ENCODE measurements at places on chromosomes 6 and 20. TPM values are rescaled to one million over a fixed set of nuclear protein-coding genes. Genes with fewer than 3 reads are reported as not detected.
A peak's percentile ranks its signal among the peaks of the same experiment; 100 is the strongest.

DNA sequence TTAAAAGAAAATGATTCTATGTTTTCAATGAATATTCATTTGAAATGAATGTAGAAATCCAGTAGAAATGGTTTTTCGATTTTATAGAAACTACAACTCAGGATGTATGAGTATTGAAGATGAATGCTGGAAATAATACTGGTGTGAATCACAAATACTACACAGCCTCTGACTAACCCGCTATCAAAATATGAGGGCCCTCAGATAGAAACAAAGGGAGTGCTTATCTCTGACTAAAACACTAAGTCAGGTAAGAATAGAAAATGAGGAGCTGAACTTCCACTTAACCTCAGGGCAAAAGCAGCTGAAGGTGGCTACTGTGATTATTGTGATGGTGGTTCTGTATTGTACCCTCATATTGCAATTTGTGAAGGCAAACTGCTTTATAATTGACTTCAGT, 220.9 kb upstream of the RNF217 start:
- no peak overlapping the region for H3K4me3 ChIP-seq
- no peaks in the 10 kb centered on the region for H3K36me3 ChIP-seq
- no peak for DNase-seq
- H3K4me1 ChIP-seq, result no peaks in the 10 kb centered on the region

DNA sequence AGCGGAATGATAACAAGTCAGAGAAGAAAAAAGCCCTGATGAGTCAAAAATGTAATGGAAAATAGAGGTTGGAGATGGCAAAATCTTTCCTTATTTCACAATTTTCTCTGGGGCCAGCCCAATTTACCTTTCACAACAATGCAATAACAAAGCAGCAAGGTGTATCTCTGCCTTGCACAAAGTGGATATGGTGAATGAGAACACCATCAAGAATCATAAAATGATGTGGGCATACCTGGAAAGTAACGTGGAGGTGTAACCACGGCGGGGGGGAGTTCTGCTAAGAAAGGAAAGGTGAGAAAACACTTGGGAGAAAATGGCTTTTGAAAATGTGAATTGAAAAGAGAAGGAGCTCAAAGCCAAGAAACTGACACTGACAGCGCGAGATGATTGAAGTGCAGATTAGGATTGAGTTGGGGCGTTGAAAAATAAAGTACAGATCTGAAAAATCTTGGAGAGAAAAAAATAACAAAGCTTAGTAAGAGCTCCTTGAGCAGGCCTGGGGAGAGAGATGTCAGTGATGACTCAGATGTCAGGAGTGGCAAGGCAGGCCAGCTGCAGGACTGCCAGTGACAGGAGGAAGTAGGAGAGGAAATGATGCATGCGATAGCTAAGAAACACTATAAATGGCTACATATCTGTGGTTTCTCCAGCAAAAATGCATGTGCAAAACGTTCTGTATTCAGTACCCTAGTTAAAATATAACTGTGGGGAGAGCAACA, 26.2 kb downstream of the ARHGAP18 start:
- no peaks in the 10 kb centered on the region for H3K36me3 ChIP-seq
- peak overlapping the region; percentile 75 for H3K4me3 ChIP-seq
- peaks cover 62% of the 10 kb centered on the region for H3K4me1 ChIP-seq
- DNase-seq, result peak; percentile 66
- peak overlapping the region; percentile 80 for H3K27ac ChIP-seq

GRCh38 chr6:139821676-139822223, 447.3 kb upstream of the CITED2 start:
- no peaks in the 10 kb centered on the region for H3K36me3 ChIP-seq
- H3K27ac ChIP-seq, result no peak overlapping the region
- no peak for DNase-seq
- peaks cover 2% of the 10 kb centered on the region for H3K27me3 ChIP-seq
- H3K4me3 ChIP-seq, result no peak overlapping the region

GRCh38 chr6:9292975-9293374, 857.6 kb upstream of the SLC35B3 start:
- H3K4me3 ChIP-seq, result no peak overlapping the region
- DNase-seq, result no peak
- H3K27ac ChIP-seq, result no peak overlapping the region
- no peaks in the 10 kb centered on the region for H3K4me1 ChIP-seq
- no peaks in the 10 kb centered on the region for H3K27me3 ChIP-seq

- H3K36me3 ChIP-seq, result no peaks in the 10 kb centered on the region
- peak; percentile 57 for DNase-seq
- H3K4me1 ChIP-seq, result no peaks in the 10 kb centered on the region
Measured at GRCh38 chr6:34027445-34027936, 118.4 kb downstream of the GRM4 start.

- H3K4me1 ChIP-seq, result no peaks in the 10 kb centered on the region
- no peak for DNase-seq
- H3K27ac ChIP-seq, result no peak overlapping the region
- no peak overlapping the region for H3K4me3 ChIP-seq
Measured at GRCh38 chr6:137512757-137513605, 18.8 kb upstream of the OLIG3 start.

GRCh38 chr6:31878726-31879125, at the start of gene SLC44A4:
SLC44A4 (minus strand) TSS chr6:31878997; CDS start chr6:31878980, 17 bp downstream.
- no peaks in the 10 kb centered on the region for H3K4me1 ChIP-seq
- H3K4me3 ChIP-seq, result no peak within 1 kb of the TSS
- peaks cover 2% of the 10 kb centered on the region for H3K27me3 ChIP-seq
- DNase-seq, result no peak

GRCh38 chr6:15232836-15233510, 12.9 kb upstream of the JARID2 start:
- no peak for DNase-seq
- H3K4me1 ChIP-seq, result no peaks in the 10 kb centered on the region
- no peaks in the 10 kb centered on the region for H3K27me3 ChIP-seq
- no peak overlapping the region for H3K4me3 ChIP-seq
- no peak overlapping the region for H3K27ac ChIP-seq

DNA sequence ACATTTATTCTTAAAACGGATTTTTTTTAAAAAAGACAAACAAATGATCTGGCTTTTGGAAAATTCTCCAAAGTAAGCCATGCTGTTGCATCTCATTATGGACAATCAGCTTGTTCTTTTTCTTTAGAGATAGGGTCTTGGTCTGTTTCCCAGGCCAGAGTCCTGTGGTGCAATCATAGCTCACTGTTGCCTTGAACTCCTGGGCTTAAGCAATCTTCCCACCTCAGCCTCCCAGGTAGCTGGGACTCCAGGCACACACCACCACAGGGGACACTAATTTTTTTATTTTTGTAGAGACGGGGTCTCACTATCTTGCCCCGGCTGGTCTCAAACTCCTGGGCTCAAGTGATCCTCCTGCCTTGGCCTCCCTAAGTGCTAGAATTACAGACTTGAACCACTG, 45.9 kb upstream of the TGM3 start:
- H3K27me3 ChIP-seq, result peaks cover 4% of the 10 kb centered on the region
- no peak overlapping the region for H3K4me3 ChIP-seq
- no peaks in the 10 kb centered on the region for H3K4me1 ChIP-seq
- no peak for DNase-seq

- no peaks in the 10 kb centered on the region for H3K4me1 ChIP-seq
- no peaks in the 10 kb centered on the region for H3K27me3 ChIP-seq
- H3K36me3 ChIP-seq, result peaks cover 4% of the 10 kb centered on the region
Measured at GRCh38 chr20:14178952-14179351, 158.5 kb downstream of the FLRT3 start.

GRCh38 chr6:56772737-56773184, 130.1 kb upstream of the DST start:
- peaks cover 6% of the 10 kb centered on the region for H3K4me1 ChIP-seq
- peaks cover 1% of the 10 kb centered on the region for H3K27me3 ChIP-seq
- H3K36me3 ChIP-seq, result no peaks in the 10 kb centered on the region

- H3K27me3 ChIP-seq, result peaks cover 2% of the 10 kb centered on the region
- no peaks in the 10 kb centered on the region for H3K4me1 ChIP-seq
- no peak for DNase-seq
- H3K27ac ChIP-seq, result no peak overlapping the region
- H3K36me3 ChIP-seq, result peaks cover 3% of the 10 kb centered on the region
Measured at GRCh38 chr20:17556837-17557674, 12.8 kb upstream of the DSTN start.

GRCh38 chr20:47561603-47562583, 60.2 kb downstream of the NCOA3 start:
- no peaks in the 10 kb centered on the region for H3K27me3 ChIP-seq
- no peak for DNase-seq
- H3K4me3 ChIP-seq, result no peak overlapping the region
- no peaks in the 10 kb centered on the region for H3K36me3 ChIP-seq
- no peak overlapping the region for H3K27ac ChIP-seq

- no peaks in the 10 kb centered on the region for H3K36me3 ChIP-seq
- H3K27ac ChIP-seq, result no peak overlapping the region
- no peak overlapping the region for H3K4me3 ChIP-seq
- no peaks in the 10 kb centered on the region for H3K4me1 ChIP-seq
- H3K27me3 ChIP-seq, result no peaks in the 10 kb centered on the region
- no peak for DNase-seq
Measured at GRCh38 chr6:56335726-56336125, 88.3 kb upstream of the COL21A1 start.

GRCh38 chr6:2454180-2454579, 208.8 kb upstream of the GMDS start:
- no peaks in the 10 kb centered on the region for H3K4me1 ChIP-seq
- peaks cover 2% of the 10 kb centered on the region for H3K27me3 ChIP-seq
- DNase-seq, result no peak
- no peak overlapping the region for H3K4me3 ChIP-seq
- H3K27ac ChIP-seq, result no peak overlapping the region

DNA sequence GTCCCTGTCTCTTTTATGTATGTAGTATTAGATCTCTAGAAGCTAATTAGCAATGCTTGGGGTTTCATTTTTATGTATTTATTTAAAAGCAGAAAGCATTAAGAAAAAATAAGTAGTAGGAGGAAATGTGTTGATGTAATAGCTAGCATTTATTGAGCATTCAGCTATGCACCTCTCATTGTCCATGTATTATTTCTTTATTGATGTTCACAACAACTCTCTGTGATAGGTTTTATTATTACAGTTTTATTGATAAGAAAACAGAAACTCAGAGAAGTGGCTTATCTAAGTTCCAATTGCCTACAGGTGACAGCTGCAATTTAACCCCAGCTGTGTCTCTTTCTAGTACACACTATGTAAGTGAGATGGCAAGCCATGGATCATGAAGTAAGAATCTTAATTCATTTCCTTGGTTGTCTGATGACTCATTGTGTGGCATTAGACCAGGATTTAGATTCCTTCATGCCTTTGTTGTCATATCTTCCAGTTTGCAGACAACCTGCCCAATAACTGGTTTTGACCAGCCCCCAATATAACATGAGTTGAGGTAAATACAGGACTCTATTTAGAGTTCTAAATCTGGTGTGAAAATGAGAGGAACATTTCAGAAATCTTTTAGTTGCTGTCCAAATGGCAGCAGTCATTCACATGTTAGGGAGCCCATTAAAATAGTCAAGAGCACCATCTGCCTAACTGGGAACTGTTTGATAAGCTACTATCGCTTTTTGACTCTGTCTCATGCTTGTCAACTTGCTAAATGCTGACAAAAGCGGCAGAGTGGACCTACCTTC, 170.8 kb upstream of the PHACTR1 start:
- no peak overlapping the region for H3K27ac ChIP-seq
- H3K27me3 ChIP-seq, result no peaks in the 10 kb centered on the region
- no peak overlapping the region for H3K4me3 ChIP-seq
- no peak for DNase-seq
- H3K36me3 ChIP-seq, result no peaks in the 10 kb centered on the region

DNA sequence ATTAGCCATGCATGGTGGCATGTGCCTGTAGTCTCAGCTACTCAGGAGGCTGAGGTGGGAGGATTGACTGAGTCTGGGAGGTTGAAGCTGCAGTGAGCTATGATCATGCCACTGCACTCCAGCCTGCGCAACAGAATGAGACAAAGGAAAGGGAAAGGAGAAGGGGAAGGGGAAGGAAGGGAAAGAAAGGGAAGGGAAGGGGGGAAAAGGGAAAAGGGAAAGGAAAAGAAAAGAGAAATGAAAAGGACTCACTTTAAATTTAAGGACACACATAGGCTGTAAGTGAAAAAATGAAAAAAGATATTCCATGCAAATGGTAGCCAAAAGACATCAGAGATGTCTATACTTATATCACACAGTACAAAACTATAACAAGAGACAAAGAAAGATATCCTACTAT, 74.2 kb downstream of the COL21A1 start:
- H3K27me3 ChIP-seq, result no peaks in the 10 kb centered on the region
- no peaks in the 10 kb centered on the region for H3K4me1 ChIP-seq
- H3K36me3 ChIP-seq, result peaks cover 7% of the 10 kb centered on the region
- H3K27ac ChIP-seq, result no peak overlapping the region
- H3K4me3 ChIP-seq, result no peak overlapping the region
- DNase-seq, result no peak

DNA sequence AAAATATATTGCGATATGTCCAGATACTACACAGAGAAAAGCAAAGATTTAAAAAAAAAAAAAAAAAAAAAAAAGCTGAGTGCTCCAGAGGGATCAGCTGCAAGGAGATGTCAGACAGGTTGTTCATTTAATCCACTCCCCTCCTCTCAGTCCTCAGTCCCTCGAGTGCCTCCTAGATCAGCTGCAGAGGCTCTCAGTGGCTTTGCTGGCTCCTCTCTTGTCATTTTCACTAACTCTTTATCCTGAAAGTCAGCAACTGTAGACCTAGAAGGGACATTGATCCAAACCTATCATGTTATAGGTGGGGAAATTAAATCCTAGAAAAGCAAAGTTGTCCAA, 61.6 kb downstream of the KIAA0319 start:
- no peaks in the 10 kb centered on the region for H3K36me3 ChIP-seq
- no peak overlapping the region for H3K4me3 ChIP-seq
- H3K27me3 ChIP-seq, result peaks cover 8% of the 10 kb centered on the region
- peaks cover 3% of the 10 kb centered on the region for H3K4me1 ChIP-seq
- no peak overlapping the region for H3K27ac ChIP-seq

DNA sequence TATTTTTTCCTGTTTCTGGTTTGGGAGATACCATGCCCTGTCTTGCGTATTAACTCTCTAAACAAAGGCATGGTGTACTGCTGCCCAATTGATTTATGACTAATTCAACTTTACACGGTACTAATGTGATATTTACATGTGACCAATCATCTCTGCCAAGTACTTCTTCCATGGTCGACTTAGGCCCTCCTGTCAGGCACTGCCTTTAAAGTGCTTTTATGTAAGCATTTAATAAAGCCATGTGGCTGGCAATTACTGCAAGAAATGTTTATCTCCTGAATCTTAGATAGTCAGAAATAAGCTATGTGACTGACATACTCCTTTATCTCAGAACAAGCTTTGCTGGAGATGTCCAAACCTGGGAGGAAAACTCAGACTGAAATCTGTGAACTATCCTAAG, 323.4 kb downstream of the BTBD3 start:
- H3K4me1 ChIP-seq, result no peaks in the 10 kb centered on the region
- H3K36me3 ChIP-seq, result no peaks in the 10 kb centered on the region
- DNase-seq, result no peak
- no peaks in the 10 kb centered on the region for H3K27me3 ChIP-seq
- no peak overlapping the region for H3K27ac ChIP-seq

RUNX2 gene
- 11.8 TPM for polyA plus RNA-seq

THEMIS gene
- 0.12 TPM for polyA plus RNA-seq

EYA2 gene
- not detected for polyA plus RNA-seq

SLC35D3 gene
- not detected for polyA plus RNA-seq

ADGRF5 gene
- polyA plus RNA-seq, result not detected

MAFB gene
- polyA plus RNA-seq, result 0.09 TPM

CDSN gene
- not detected for polyA plus RNA-seq

KCNQ2 gene
- polyA plus RNA-seq, result not detected

LZTS3 gene
- not detected for polyA plus RNA-seq

SLC26A8 gene
- not detected for polyA plus RNA-seq

RREB1 gene
- polyA plus RNA-seq, result 0.17 TPM

FGD2 gene
- 0.77 TPM for polyA plus RNA-seq

ATAT1 gene
- polyA plus RNA-seq, result 3.1 TPM
